KG1 (cell line): ENCODE measurements at places on chromosomes 16 and 17.

GRCh38 chr16:89413811-89414585 lies 76.4 kb downstream of the ANKRD11 start:
- DNase-seq = no peak

- DNase-seq = no peak
Observed at GRCh38 chr16:9360075-9360474, 268.6 kb downstream of the HAPSTR1 start.

DNA sequence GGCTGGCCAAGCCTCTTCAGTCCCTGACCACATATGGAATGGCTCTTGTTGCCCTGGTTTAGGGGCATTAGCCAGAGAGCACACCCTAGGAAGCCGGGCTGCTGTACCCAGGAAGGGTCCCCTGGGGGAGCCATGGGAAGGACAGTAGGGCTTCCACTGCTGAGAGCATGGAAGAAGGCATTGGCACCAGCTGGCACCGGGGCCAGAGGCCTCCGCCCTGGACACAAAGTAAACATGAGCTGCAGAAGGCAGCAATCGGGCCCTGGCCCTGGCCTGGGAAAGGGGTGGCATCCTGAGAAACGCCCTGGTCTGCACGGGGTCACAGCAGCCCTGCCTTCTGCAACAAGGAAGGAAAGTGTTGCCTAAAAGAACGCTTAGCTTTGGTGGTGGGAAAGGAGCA lies 49.4 kb downstream of the VAC14 start:
- no peak for DNase-seq

DNA sequence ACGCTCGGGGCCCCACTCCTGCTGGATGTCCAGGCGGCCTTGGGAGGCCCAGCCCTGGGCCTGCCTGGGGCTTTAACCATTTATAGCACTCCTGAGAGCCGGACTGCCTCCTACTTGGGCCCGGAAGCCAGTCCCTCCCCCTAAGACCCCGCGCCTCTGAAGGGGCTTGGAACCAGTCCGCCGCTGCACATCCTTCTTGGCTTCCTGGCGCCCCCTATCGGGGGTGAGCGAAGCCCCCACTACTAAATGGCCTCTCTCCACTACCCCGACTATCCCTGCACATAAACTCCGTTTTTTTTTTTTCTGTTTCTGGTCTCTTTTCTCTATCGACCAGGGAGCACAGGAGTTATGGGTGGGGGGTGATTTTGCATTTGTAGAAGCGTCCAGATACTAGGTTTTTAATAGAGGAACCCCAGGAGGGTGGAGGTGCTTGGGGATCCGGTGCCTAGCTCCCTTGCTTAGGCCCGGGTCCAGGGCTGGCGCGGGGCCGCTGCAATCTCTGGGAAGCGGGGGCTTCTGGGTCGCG lies 633 bp upstream of the NOL3 start:
- no peak for DNase-seq

- DNase-seq = no peak
Observed at GRCh38 chr17:73203135-73203787, 10.4 kb downstream of the COG1 start.
